ENCODE measurements at places on chromosomes 6 and 20.

- no peak for DNase-seq
Observed at GRCh38 chr6:125066964-125067363, 86.6 kb upstream of the TPD52L1 start.

- DNase-seq = no peak
Observed at GRCh38 chr6:159695984-159696383, 2.9 kb upstream of the SOD2 start.

DNA sequence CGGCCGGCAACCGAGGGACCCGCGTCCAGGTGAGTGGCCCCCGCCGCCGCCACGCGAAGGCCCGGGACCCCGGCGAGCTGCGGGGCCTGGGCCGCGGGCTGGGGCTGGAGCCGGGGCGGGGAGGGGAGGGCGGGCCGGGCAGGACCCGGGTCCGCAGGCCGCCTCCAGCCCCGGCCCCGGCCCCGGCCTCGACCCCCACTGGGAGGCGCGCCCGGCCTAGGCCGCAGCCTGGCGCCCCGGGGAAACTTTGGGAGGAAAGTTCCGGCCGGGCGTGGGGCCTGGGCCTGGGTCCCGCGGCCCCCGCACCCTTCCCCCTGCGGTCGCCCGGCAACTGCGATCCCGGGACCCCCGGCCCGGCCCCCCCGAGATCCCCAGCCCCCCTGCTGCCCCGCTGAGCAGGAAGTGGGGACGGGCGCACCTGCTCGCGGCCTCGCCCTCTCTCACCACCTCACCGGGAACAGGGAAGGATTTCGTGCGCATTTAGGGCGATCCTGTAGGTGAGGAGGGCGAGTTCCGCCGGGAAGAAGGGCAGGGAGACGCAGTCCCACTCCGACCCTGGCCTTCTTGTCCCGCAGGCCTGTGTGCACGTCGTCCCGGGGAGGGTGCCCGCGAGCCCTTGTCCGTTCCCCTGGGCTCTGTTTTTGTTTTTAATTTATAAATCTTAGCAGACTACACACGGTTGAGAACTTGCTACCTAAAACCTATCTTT lies 402 bp downstream of the OSBPL2 start:
- no peak for DNase-seq

- DNase-seq = no peak
Observed at GRCh38 chr20:35216541-35216940, 9.9 kb upstream of the MMP24 start.

GRCh38 chr6:44190715-44191114 lies 26.0 kb upstream of the MYMX start:
- DNase-seq = no peak

DNA sequence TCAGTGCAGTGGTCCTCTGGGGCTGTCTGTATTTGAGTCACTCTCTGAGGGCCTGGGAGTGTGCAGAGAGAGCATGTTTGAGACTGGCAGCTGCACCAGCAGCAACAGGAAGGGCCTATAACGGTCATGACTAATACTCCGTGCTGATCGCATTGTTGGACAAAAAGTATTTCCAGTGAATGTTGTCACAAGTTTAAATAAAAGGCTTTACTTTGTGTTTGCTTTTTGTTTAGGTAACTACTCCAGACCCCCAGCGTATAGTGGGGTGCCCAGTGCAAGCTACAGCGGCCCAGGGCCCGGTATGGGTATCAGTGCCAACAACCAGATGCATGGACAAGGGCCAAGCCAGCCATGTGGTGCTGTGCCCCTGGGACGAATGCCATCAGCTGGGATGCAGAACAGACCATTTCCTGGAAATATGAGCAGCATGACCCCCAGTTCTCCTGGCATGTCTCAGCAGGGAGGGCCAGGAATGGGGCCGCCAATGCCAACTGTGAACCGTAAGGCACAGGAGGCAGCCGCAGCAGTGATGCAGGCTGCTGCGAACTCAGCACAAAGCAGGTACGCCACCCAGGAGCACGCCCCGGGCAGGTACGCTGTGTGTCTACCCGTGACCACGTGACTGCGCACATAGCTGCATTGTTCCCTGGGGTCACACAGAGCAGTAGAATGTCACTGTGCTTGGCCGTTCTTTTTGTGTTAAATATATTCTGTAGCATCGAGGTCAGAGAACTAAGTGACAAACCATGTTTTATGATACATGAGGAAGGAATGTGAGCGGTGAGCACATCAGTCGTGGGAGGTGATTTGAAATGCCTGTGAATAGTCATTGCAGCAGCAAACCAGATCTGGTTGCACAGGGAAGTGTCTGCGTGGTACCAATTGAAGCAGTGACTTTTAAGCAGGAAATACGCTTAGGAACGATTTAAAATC lies 174.7 kb downstream of the TMEM242 start:
- no peak for DNase-seq

GRCh38 chr20:48826883-48827771 lies 672 bp downstream of the PREX1 start:
- DNase-seq = no peak

All from left renal pelvis (tissue), 4 donors.